GM04503 (cell line): ENCODE measurements at places on chromosomes 5 and 9.

- peak; percentile 67 for DNase-seq
These were observed 290.0 kb downstream of the ACTL7B start for GRCh38 chr9:108565651-108566378.

DNA sequence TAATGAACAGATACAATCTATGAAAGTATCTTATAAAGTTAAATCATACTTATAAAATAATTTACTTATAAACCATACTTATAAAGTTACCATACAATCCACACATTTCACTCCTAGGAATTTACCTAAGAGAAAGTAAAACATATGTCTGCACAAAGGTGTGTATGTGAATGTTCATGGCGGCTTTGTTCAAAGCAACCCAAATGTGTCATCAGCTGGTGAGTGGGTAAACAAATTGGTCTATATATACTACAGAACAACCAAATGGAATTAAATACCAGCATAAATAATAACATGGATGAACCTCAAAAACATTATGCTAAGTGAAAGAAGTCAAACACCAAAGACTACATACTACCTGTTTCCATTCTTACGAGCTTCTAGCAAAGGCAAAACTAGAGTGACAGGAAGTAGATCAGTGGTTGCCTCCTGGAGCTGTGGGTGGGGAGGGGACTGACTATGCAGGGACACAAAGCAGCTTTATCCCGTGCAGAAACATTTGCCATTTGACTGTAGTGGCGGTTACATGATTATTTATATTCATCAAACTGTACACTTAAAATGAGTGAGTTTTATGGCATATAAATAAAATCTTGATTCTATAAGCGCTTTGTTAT, 10.6 kb downstream of the TRAF1 start:
- no peak for DNase-seq

DNA sequence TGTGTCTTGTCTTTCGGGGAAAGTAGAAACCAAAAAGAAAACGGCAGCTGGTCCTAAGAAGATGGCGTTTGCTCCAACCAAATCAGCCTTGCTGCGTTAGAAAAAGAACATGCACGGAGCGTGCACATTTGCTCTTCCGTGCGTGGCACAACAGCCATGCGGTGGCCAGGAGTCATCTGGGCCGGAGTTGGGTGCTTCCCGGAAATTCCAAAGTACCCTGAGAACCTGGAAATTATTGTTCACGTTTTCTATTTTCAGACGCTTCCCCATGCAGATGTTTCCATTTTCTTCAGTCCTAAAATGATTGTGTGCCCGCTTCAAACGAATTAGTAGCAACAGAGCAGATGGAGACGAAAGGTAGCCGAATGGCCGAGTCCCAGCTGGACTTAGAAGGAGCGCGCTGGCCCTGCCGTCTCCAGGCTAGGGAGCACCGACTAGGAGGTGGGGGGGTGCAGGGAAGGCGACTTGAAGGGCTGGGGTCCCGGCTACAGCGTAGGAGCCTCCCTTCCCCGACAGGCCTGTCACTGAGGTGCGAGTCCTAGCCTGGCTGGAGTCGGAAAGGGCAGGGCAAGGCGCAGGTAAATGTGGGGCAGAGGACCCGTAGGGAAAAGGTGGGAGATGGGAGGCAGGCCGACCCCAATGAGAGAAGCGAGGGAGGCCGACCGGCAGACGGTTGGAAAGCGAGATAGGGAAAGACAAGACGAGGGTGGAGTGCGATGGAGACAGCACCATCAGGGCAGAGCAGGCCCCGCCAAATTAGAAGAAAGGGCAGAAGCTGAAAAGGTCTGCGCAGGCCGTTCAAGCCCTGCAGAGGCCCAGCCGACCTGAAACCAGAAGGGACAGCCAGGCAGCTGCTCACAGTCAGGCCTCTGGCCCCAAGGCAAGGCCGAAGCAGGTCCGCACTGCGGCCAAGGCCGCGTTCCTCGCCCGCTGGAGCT, 1.4 kb downstream of the BARX1 start:
- DNase-seq: no peak

DNA sequence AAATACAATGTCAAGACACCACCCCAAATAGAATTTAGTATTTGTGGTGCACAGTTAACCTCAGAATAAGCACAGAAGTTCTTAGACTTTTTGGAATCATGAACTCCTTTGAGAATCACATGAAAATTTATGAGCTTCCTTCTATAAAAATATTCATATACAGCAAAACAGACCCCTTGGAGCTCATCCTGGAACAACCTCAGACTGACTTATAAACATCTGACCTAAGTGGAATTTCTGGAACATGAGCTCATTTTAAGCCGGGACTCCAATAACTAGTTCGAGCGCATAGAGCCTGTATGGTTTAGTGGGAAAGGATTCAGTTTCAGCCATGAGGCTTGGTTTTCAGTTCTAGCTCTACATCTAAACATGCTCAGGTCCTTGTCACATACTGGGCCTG, 192.3 kb downstream of the DEPDC1B start:
- DNase-seq: no peak

GRCh38 chr9:36625006-36625615, 52.4 kb downstream of the MELK start:
- peak; percentile 54 for DNase-seq

- no peak for DNase-seq
These were observed 10.9 kb downstream of the SLC6A19 start for GRCh38 chr5:1212271-1212670.

- no peak for DNase-seq
These were observed 140.1 kb upstream of the KCNN2 start for GRCh38 chr5:114221807-114222206.

- no peak for DNase-seq
These were observed 16.3 kb downstream of the NMRK1 start for GRCh38 chr9:75071530-75072122.

GRCh38 chr5:142685418-142686209, at the start of gene FGF1:
TSS of gene FGF1 (minus strand) at chr5:142686090. CDS start at chr5:142614127, 71,963 bp downstream.
- no peak for DNase-seq

- no peak for DNase-seq
These were observed 85.6 kb upstream of the GHR start for GRCh38 chr5:42337607-42338006.

DNA sequence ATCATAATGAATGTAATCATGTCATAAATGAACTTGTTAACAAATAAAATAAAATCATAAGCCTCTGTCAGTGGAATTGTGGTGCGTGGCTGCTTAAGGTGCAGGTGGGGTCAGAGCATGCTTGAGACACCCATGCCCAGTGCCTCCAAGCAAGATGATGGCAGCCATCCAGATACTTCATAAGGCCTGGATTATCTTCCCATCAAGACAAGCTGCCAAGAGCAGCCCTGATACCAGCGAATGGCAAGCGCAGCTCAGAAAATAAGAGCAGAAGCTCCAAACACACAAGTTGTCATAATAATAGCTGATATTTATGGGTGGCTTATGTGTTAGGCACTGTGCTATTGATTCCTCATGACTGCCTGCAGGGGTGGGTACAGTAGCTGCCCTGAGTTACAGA, 21.8 kb upstream of the LMX1B start:
- no peak for DNase-seq

DNA sequence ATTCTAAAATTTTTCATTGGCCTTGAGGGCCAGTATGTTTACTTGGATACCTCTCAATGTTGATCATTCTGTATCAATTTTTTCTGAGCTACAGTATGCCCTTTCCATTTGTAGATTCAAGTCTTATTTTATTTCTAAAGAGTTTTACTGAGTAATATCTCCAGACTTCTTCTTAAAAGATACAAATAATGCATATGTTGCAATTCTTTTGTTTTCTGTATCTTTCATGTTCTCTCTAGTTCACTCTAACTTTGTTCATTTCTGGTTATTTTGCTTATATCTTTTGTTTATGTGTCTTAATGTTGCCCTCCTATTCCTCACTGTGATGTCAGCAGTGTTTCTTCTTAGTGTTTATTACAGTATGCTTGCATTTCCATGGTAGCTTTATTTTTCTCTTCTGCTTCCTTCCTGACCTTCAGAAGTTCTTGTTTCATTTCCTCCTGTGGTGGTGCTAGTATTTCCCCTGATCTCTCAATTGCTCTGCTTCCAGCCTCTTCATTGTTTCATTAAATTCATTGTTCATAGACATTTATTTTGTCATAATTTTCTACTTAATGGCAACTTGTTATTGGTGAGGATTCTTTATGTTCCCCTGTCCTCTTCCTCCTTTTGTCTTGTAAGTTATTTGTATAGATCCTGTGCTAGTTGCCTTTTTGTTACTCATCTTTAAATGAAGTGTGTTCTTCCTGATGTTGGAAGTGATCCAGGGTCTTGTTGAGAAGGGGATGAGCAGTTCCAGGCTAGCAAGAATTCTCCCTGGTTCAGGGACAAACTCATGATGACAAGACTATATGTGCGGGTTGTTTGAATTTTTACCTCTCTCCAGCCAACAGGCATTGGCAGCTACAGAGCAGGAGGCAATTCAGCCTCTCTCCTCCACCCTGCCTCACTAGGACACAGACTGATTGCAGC, 160.8 kb downstream of the DEPDC1B start:
- DNase-seq: no peak

DNA sequence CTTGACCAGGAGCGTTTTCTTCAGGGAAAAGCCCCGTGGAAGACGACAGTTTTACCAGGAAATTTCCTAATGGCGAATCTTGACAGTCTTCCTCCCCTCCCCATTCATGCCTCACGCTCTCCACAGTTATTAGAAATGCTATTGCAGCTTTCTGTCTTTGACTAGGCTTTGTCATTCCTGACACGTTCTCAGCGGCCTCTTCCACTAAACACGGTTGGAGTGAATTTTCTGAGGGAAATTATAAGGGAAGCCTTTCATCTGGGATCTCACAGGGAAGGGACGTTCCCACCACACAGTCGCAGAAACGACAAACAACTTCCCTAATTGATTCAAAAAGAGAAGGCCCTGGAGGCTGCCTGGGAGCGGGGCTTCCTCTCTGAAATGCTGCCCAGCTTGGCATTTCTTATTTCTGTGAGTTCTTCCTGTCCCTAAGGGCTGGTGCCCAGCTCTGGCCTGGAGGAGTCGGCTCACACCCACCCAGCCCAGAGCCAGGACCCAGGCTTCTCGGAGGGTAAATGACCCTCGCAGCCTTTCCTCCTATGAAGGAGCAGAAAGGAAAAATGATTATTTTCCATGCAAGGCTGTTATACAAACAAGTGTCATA, 57.1 kb upstream of the PPP1R26 start:
- no peak for DNase-seq

DNA sequence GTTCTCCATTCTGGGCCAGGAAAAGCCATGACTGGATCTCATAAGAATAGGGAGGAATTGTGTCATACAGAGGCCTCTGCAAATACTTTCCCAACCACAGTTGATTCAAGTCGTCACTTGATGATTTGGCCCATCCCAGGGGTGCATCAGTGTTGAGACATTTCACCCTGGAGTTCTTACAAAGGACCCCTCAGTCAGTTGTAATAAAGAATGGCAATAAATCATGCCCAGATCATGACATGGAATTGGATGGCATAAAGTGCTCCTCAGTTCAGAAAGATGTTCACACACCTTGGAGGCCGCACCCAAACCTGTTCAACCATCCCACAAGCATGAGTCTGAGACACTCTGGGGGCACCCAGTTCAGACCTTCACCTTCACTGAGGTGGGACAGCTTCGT, 168.1 kb downstream of the NR3C1 start:
- DNase-seq: peak; percentile 80

- no peak for DNase-seq
These were observed 79.3 kb upstream of the IRX4 start for GRCh38 chr5:1961952-1962595.

GRCh38 chr5:23450187-23450586, 57.2 kb upstream of the PRDM9 start:
- no peak for DNase-seq

- no peak for DNase-seq
These were observed 137.0 kb downstream of the MRPL36 start for GRCh38 chr5:1662559-1663085.

DNA sequence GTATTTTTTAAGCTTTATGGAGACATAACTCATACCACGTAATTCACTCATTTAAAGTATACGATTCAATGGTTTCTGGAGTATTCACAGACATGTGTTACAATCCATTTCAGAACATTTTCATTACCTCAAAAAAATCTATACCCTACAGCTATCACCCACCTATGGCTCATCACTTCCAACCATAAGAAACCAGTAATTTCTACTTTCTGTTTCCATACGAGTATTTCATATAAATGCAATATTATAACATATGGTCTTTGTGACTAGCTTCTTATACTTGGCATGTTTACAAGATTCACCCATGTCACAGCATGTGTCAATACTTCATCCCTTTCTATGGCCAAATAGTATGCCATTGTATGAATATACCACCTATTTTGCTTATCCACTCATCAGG, 18.8 kb downstream of the UBQLN1 start:
- DNase-seq: no peak
